ENCODE measurements at places on chromosomes 7 and 10.

DNA sequence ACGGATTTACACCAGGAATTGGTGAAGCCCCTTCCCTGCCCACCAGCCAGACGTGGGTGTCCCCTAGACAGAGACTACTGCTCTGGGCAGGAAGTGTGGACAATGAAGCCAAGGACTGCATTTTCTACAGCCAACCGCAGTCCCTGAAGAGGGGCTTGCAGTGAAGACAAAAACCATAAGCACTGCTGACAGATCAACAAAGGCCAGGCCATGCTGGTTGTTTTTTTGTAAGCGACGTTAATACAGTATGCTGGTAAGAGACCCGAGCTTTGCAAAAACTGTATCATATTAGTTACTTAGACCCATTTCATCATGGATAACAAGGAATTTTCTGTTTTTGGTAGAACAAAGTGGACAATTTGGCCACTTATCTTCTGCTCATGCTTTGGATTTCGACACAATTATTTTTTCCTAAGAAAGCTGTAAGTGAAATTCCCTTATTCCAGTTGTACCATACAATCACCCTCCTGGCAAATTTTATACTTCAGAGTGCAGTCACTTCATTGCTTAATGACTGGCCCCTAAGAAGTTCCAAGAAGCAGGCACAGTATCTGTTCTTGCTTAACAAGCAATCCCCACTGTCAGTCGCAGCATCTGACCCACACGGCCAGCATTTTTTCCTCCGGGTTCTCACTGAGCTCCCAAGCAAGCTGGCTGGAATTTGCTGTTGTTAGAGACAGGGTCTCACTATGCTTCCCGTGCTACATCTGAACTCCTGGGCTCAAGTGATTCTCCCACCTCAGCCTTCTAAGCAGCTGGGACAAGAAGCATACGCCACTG is 163.5 kb downstream of the PARD3 start:
- DNase-seq = no peak

- DNase-seq = no peak
Observed at GRCh38 chr10:69101451-69102095, 13.7 kb downstream of the SRGN start.

DNA sequence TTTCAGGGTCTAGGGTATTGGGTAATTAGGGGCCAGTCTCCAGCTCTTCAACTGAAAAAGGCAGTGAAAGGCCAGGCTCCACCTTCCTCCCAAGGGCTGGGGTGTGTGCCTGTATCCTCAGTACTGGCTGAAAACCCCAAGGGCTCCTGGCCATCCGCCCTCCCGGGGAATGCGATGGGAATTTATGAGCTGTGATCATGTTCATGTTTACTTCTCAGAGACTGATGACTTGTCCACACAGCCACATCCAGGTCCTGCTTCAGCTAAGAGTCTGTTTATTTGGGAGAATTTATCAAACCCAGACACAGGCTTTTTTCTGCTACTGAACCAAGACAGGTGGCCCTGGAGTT is 91.7 kb downstream of the CCDC3 start:
- DNase-seq = no peak

DNA sequence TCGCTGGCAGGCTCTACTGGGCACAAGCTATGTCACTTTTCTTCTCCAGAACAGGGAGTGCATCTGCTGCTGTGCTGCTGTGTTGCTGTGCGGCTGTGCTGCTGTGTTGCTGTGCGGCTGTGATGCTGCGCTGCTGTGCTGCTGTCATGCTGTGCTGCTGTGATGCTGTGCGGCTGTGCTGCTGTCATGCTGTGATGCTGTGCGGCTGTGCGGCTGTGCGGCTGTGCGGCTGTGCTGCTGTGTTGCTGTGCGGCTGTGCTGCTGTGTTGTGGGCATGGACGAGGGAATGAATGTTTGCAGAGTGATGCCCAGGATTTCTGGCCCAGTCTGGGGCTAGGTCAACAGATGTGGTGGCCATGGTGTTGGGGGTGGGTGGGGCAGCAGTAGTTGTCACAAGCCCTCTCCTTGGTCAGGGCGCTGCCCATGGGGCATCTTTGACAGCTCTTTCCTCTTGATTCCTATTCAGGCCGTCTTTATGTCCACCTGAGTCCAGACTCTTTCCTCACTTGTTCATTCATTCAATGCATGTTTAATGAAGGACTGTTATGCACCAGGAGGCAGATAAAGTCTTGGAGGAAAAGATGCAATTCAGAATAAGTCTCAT is 55.6 kb downstream of the C10orf120 start:
- DNase-seq = no peak
